ENCODE measurements at places on chromosomes 6 and 20.

- DNase-seq, result no peak
These were observed 37.8 kb downstream of the FOXQ1 start for GRCh38 chr6:1349655-1350054.

GRCh38 chr20:61267241-61267640, 15.2 kb downstream of the CDH4 start:
- no peak for DNase-seq

DNA sequence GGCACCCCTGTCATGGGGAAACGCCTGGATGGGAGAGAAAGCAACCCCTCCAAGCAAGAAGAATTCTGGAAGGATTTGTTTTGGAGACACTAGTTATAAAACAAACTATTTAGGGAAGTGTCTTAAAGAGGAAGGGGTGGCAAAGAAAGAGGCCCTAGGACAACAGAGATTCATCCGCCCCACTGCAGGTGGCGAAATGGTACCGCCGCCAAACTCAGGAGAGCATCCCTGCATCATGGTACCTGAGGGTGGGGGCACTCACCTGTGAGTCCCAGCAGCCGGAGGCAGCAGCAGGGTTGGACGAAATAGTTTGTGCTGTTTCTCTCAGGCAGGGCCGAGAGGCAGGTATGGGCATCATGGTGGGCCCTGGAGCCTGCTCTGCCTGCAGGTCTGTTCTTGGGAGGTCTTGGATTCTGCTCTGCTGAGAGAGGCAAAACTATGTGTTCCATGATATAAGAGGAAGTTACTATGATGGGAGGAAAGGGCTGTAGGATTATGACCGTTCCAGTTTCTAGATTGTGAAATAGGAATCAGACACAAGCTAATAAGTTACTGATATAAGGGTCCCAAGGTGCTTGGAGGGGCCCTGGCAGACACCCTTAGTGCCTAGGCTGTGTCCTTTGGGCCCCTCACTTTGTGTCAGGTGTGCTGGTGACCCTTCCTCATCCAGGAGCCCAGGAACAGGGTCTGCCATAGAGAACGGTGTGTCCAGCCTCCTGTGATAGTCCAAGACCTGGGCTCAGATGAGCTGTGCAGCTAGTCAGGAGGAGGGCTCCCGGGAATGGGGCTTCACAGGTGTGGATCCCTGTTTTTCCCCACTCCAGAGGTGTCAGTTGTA, 20.4 kb downstream of the SIRPD start:
- no peak for DNase-seq

DNA sequence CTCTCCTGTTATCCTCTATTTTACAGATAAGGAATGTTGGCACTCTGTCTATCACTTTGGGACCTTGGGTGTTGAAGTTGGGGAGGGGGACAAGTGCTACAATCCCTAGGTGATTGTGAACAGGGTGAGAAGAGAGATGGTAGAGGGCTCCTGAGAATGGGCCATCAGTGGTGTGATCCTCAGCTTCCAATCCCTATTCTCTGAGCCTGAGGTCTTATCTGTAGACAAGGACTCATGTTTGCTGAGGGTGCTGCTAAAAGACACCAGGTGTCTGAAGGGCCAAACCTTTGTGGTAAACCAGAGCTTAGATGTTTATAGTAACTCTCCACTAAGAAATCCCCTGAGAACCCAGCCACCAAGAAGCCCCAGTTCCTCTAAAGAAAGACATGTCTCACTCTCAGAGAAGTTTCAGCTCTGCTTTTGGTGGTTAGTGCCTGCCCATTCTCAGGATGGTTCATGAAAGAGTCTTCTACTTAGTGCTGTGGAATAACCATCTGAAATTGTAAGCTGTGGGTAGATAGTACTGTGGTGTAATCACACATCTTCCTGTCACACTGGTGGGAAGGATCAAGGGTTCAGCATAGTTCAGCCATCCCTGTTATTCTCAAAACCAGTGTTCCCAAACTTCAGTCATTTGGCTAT, 58.2 kb upstream of the IL20RA start:
- DNase-seq, result no peak

DNA sequence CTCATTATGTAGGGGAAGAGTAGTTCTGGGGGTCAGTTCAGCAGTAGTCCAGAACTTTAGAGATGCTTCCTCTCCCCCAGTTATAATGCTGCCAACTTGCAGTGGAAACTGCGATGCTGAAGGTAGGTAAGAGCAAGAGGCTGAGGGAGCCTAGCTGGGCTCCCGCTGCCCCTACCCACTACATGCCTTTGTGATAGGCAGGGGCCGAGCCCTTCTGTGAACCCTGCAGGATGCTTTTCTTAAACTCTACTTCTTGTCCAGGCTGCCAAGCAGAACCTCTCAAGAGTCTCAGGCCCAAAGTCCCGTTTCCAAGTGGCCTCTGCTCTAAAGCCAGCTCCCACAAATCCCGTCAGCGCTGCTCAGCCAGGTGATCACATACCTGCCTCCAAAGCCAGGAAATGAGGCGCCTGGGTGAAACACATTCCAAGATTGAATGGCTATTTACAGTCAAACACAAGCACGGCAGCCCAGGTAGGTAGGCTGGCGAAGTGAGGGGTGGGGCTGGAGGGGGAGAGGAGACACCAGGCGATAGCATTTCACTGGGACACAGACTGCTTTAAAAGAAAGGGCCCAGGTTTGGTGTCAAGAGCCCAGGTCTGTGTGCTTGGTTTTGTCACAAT, 150.7 kb downstream of the CD24 start:
- no peak for DNase-seq

GRCh38 chr6:31478186-31478950, 19.6 kb upstream of the MICB start:
- no peak for DNase-seq

DNA sequence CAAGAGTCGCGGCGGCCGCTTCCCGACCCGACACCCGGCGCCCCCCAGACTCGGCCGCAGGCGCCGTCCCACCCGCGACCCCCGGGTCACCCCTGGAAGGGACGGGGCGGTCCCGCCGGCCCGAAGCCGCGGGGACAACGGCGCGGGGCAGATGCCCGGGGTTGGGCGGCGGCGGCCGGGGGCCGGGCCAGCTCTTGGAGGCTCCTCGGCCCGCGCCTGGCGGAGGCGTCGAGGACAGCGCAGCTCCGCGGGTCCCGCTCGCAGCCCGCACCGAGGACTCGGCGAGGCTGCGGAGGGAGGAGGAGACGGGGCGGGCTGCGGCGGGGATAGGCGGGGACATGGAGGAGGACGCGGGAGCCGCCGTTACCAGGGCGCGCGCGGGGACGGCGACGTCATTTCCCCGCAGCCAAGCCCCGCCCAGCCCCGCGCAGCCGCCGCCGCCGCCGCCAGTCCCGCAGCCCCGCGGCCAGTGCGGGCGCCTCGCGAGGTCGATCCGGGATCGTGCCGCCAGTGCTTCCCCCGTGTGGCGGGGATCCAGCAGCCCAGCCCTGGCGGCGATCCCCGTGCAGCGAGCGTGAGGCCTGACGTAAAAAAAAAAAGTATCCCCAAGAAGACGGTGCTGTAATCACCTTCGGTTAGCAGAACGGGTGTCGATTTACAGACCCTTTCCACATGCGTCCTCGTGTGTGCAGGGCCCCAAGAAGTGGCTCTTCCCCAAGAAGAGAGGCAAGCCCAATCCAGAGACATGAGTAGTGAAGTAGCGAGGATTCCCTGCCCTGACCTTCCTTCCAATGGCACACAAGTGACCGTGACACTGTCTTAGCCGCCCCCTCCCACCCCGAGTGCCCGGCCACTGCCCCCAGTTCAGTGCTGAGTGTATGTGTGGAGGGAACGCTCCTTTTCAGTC, at the start of gene FAM184A:
Gene FAM184A (minus strand): TSS at position 289 of the 907 bp plus-strand sequence. CDS start 365 bp downstream, outside the sequence.
- DNase-seq, result peak; percentile 10

DNA sequence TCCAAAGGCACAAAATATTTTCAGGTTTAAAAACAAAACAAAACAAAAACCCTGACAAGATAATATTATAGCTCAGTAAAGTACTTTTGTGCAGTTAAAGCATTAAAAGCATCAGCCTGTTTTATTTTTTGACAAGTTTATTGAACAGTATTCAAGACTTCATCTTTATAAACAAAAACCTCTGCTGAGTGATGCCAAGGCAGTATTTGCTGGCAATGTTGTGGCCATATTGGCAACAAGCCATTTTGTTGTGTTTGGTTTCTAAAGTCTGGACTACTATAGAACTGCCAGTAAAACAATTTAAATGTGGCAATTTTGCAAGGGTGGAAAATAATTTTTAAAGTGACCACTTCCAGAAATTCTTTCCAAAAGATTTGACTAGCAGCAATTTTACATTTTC, 15.9 kb downstream of the CPNE1 start:
- no peak for DNase-seq

DNA sequence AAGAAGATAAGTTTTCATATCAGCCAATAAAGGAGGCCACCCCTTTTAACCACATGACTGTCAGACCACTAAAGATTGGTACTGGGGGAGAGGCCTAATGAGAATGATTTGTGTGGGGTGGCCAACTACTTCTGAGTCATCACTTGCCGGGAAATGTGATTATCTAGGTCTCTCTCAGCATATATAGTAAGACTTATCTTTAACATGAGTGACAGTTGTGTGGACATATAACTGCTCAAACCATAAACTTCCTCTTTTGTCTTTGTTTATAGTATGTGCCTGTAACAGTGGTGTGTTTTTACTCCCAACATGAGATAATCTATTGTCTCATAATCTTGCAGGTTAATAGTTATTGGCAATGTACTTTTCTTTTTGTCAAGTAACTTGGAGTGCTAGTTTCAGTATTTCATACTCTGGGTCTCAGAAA, 312.4 kb downstream of the CDKAL1 start:
- no peak for DNase-seq

DNA sequence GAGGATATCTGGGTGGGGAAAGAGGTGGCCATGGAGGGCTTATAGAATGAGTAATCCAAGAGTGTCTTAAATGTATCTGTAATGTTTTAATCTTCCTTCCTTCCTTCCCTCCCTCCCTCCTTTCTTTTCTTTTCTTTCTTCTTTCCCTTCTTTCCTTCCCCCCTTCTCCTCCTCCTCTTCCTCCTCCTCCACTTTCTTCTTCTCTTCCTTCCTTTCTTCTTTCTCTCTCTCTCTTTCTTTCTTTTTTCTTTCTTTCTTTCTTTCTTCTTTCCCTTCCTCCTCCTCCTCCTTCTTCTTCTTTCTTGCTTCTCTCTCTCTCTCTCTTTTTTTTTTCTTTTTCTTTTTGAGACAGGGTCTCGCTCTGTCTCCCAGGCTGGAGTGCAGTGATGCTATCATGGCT, 7.1 kb downstream of the HCK start:
- DNase-seq, result no peak

DNA sequence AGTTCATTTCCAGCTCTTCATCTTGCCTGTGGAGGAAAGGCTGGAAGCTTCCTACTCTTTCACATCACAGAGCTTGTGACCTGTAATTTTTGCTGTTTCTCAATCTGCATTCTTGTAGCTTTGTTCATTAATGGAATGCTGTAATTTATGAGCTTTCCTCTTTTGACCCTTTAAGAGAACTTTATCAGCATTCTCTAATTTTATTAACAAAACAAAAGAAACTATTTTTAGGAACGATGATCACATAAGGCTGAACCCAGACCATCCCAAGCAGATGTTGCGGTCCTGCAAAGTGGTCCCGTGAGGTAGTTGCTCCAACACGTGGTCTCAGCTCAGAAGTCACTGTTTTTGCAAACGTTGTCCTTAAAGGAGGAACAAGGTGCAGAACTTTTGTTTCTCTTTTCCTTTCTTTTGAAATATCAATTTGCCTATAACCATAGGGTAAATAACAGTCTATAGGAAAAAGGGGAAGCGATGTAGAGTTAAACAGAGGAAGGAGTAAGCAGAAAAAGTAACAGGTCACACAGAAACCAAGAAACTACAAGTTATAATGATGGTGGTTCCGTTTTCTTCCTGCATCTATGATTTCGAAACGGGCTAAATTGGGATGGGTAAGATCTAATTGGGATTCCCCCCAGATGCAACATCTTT, 121.3 kb upstream of the PHACTR1 start:
- no peak for DNase-seq

- no peak for DNase-seq
These were observed 82.5 kb downstream of the DTNBP1 start for GRCh38 chr6:15580326-15580725.

GRCh38 chr20:24851346-24852019, 97.6 kb upstream of the CST7 start:
- DNase-seq, result no peak

GRCh38 chr6:134984821-134985220, 34.9 kb upstream of the ALDH8A1 start:
- no peak for DNase-seq

DNA sequence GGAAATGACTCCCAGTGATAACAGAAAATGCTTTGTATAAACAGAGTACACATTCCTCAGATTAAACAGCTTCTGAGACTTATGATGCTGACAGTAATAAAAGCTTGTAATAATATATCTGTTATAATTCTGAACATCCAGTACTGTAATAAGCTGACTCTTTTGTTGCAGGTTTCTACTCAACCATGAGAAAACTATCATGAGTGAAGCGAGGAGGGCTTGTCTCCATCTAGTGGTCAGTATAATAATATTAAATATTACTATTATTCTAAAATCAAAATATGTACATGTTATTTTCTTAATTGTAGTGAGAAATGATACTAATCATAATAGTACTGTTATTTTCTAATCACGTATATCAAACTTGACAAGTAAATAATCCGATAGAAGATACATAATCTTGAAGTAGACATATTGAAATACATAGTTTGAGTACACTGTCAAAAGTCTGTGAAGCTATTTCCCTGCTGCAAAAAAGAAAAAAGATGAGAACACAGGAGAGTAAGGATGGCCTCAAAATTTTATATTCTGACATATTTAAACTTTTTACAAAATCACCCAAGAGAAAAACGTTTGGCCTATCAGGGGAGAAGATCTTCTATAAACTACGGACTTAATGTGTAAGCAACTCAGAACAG, 183.1 kb downstream of the MOXD1 start:
- no peak for DNase-seq

DNA sequence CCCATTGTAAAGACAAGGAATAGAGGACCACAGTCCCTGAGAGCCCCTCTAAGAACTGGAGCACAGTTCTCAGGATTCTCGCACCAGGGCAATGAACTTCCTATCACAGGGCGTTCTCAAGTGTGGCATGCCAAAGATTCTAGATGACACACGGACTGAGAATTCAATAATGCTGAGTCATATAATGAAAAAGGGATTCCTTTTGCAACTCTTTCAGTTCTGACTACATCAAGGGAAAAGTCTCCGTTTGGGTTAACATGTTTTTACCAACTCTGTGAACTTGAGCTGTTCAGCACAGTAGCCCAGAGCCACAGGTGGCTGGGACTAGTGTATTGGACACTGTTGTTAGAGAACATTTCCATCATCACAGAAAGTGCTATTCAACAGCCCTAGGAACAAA, 3.4 kb downstream of the MED20 start:
- no peak for DNase-seq

DNA sequence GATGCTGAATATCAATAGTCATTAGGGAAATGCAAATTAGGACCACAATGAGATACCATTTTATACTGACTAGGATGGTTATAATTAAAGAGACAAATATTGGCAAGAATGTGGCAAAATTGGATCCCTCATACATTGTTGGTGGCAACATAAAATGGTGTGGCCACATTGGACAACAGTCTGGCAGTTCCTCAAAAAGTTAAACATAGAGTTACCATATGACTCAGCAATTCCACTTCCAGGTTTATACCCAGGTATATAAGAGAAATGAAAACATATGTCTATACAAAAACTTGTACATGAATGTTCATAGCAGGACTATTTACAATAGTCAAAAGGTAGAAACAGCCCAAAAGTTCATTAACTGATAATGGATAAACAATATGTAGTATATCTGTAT, 2.0 kb upstream of the CRIP3 start:
- no peak for DNase-seq

Measured in NCI-H1092 (cell line).